ENCODE measurements at places on chromosomes 2 and 18.

- DNase-seq = no peak
Observed at GRCh38 chr2:168244318-168244717, 3.1 kb downstream of the STK39 start.

GRCh38 chr2:82994151-82994550 is 1464.9 kb downstream of the SUCLG1 start:
- DNase-seq = no peak

GRCh38 chr2:68292108-68292710 is 27.5 kb downstream of the CNRIP1 start:
- DNase-seq = peak; percentile 11

DNA sequence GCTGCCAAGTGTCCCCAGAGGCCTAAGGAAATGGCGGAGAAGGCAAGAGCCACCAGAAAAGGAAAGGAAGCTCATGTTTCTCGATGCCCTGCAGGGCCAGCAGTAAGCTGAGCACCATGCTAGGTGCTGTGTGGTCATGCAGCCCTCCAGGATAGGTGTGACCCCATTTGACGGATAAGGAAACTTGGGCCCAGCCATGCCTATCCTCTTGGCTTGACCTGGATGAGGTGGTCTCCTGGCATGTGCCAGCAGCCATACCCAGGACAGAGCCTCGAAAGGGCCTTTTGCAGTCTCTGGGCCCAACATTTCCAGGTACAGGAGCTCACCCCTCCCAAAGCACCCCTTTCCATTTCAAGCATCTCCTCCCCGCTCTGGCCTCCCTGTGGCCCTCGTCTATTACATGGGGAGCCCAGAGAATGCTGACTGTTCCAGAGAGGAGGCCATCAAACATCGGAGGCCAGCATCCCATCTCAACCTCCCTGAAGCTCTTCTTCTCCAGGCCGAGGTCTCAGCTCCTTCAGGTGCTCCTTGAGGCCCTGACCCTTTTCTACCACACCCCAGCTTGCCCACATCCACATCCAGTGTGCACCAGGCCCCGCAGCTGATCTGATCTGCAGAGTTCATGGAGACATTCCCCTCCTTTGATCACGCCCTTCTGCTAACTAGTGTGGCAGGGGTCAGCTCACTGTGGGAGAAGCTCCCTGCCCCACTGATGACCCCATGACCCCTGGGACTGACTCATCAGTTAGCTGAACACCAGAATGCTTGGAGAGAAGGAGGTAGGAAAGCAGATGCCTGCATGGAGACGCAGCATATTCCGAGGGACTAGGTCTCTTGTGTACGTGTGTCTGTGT is 208.4 kb downstream of the TNS1 start:
- DNase-seq = no peak

Data from BE2C (cell line).